ENCODE measurements at places on chromosomes 1 and 21.

- DNase-seq: no peak
Observed at GRCh38 chr1:109304226-109304920, 2.4 kb downstream of the MYBPHL start.

DNA sequence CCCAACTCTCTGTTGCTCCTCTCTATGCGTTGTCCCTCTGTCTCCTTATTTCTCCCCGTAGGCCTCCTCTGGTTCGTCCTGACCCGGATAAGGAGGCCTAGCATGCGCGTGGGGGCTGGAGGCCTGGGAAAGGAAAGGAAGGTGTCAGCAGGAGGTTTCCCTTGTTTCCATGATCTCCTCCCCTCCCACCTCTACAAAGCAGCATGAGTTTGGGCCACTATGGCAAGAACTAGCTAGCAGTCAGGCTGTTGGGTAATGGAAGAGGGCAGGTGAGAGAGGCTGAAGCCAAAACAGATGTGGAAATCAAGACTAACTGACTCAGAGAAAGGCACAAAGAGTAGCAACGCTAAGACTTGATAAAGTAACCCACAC is 687 bp upstream of the SEMA6C start:
- no peak for DNase-seq

GRCh38 chr1:27523337-27524020 is 33.5 kb upstream of the WASF2 start:
- DNase-seq: no peak

GRCh38 chr1:21012937-21013336 is 163.8 kb downstream of the EIF4G3 start:
- DNase-seq: no peak

DNA sequence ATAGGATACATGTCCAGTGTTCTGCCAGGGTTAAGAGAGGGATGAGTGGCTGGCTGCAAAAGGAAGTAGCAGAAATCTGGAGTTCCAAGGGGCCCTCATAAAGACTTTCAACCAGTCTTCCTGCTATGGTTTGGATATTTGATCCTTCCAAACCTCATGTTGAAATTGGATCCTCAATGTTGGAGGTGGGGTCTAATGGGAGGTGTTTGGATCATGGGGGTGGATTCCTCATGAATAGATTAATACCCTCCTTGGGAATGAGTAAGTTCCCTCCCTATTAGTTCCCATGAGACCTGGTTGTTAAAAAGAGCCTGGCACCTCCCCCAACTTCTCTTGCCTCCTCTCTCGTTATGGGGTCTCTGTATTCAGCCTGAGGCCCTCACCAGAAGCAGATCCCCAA is 10.1 kb upstream of the GNG12 start:
- no peak for DNase-seq

All from stimulated activated CD8-positive, alpha-beta memory T cell treated with anti-CD3 and anti-CD28 coated beads, Interleukin-4, amount 100 ng/mL, for 4 hours (primary cell).